ENCODE measurements at places on chromosomes 11 and 22.

DNA sequence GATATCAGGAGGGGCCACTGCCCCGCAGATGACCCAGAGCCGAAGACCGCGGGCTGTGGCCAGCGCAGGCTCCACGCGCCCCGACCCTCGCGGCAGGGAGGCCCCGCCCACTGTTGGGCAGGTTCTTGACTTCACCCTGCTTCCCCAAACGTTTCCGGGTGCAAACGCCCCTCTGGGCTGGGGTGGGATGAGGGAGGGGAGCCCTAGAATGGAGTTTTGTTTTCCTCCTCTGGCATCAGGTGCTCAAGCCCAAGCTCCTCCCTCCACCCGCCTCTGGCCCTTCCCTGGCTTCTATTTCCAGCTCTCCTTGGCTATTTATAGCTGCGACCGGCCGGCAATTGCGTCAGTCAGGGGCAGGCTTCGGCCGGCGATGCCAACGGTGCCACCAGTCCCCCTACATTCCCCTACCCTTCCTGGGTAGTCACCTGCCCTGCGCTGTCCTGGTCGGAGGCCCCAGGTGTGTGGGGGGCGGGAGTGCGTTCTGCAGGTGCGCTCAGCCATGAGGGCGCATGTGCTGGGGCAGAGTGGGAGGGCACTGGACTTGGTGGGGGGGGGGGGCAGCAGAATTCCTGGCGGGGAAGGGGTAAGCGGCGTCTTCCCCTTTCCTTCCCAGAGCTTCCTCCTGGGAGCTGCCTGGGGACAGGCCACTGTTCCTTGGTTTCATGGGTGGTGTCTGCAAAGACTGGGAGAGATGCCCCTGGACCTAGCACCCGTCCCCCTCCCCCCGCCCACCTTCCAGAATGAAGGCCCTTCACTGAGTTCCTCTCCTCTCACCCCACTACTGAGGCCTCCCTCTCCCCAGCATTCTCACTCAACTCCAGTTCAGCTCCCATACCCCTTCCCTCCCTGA, 23.6 kb downstream of the DUSP8 start:
- peak; percentile 88 for DNase-seq

DNA sequence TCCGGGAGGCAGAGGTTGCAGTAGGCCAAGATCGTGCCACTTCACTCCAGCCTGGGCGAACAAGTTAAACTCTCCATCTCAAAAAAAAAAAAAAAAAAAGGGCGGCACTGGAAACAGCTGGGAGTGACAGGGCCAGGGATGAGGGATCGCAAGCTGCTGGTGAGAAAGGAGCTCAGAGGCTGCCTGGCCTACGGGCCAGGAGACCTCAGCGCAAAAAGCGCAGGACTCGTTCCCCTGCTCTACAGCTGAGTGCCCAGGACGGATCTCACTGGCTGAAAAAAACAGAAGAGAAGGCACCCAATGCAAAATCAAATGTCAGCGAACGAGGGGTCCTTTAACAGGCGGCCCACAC, 650 bp upstream of the NUP50 start:
- no peak for DNase-seq

DNA sequence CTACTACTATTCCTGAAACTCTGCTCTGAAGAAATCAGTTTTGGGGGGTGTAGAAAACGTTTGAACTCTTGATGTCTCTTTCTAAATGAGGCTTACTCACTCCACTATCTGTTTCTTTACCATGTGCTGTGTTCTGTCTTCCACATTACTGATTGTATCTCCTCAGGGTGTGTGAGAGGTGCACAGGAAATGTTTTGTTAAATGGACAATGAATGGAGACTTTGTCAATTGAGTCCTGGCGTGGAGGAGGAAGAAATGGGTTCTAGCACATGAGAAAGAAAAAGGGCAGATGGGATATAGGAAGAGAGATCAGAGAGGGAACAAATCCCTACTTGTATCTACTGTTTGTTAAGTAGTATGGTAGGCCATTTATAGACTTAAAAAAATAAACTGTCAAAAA, 577.1 kb upstream of the CCDC90B start:
- DNase-seq, result no peak

GRCh38 chr11:16291729-16292128, 64.6 kb downstream of the SOX6 start:
- no peak for DNase-seq

DNA sequence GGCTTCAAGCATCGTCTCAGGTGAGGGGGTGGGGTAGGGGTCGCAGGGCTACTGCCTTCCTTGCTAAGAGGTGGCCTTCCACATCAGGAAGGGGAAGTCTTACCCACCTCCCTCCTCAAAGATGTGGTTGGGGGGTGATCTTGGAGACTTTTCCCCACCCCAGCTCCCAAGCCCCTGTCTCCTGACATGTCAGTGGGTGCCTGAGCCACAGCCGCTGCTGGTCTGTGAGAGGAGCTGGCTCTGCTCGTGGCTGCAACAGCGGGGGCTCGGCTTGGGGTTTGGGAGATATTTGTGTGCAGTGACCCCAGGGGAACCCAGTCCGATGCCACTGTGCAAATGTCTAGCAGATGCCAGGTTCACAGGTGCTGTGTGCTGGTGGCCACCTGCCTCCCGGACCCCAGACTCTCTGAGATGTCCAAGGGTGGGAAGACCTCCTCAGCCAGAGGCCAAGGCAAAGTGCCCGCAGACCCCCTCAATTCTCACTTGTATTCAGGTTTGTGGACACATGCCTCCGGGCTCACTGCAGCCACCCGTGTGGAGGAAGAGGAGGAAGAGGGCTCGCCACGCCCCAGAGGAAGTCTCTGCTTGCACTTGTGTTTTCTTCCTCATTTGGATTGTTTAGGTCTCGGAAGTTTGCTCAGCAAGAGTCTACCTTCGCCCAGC, 1.9 kb downstream of the KCNQ1 start:
- no peak for DNase-seq

GRCh38 chr11:4543561-4543960, 1.4 kb upstream of the OR52M1 start:
- DNase-seq, result no peak

GRCh38 chr11:130323452-130324450, 9.0 kb upstream of the ZBTB44 start:
- no peak for DNase-seq

GRCh38 chr11:113789675-113790320, 10.2 kb downstream of the CLDN25 start:
- DNase-seq, result no peak

- DNase-seq, result no peak
Measured at GRCh38 chr11:44943118-44943517, 7.6 kb downstream of the TP53I11 start.

GRCh38 chr11:92808022-92808421, 161.4 kb upstream of the MTNR1B start:
- no peak for DNase-seq

DNA sequence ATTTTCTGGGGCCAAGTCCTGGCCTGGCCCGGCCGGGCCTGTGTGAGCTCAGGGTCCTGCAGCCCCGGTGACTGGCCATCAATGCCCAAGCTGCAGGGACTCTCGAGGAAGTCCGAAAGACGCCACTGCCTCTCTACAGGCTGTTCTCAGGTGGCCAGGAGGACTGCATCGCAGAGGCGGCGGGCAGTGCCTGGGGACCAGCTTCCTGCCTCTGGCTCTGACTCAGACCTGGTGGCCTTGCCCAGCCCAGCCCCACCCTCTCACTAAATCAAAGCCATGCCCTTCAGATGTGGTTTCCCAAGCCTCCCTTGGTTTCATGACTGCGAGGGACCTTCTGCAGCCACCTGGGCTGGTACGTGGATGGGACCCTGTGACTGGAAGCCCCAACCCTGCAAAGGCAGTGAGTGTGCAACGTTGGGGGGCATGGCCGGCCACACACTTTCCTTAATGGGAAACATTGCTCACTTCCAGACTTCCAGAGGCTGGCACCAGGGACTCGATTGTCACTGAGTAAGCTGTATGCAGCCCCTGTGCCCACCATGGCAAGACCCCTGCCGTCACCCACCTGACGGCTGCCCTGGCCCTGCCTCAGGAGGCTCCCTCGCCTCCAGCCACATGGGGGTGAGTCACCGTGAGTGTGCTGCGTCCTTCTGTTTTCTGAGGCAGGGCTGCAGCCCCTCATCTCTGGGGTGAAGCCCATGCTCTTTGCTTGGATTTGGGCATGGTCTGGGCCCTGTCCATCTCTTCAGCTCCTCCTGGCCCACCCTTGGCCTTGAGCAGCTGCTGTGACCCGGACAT, 6.0 kb upstream of the FGF3 start:
- DNase-seq, result no peak

DNA sequence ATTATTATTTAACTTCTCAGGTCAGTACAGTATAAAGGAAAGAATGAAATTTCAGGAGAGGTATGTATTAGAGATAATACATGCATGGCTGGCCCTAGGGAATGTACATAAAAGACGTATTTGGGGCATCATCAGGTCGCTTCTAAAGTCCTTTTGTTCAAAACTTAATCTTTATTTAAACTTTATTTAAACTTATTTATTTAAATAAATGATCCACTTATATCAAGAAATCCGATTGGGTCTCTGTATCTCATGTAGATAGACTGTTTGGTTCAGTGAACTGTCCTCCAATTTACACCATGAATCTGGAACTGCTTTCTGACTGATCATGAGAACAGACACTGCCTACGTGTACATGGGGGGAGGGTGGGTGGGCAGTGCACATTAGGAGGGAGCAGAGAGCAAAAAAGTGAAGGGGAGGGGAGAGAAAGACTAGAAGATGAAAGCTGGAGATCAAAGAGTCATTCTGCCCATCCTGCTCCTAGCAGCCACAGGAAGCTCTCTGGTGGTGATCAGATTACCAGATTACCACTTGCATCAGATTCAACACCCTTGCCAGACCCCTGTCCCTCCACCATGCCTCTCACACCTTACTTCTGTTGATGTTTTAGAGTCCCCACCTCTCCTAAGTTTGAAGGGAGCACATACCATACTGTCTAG, 92.1 kb upstream of the MTMR2 start:
- no peak for DNase-seq

Data from breast epithelium (tissue), 4 donors.